Right renal pelvis (tissue), 4 donors: ENCODE measurements at places on chromosomes 5 and 9.
A peak's percentile ranks its signal among the peaks of the same experiment; 100 is the strongest.

GRCh38 chr5:154508114-154508513 lies 30.1 kb upstream of the HAND1 start:
- DNase-seq, result no peak

DNA sequence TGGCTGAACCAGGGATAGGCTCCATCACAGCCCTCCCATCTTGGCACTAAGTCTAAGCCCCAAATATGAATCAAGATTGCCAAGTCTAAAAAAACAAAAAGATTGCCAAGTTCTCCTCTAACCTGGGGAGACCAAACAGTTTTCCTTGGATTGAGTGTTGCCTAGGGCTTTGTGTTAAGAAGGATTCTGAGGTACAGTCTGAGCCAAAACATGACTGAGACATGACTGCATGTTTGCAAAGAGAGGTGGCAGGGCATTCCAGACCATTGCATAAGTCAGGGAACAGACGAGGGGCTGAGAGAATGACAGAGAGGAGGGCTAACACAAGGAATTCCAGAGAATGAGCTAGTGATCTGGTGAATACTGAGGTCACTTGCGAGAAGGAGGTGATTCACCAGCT lies 11.4 kb downstream of the LAMC3 start:
- DNase-seq, result no peak

- DNase-seq, result no peak
Measured at GRCh38 chr5:57665146-57665936, 182.7 kb upstream of the ACTBL2 start.

GRCh38 chr5:74235552-74235951 lies 405.0 kb downstream of the ENC1 start:
- DNase-seq, result no peak

- no peak for DNase-seq
Measured at GRCh38 chr5:151718153-151718552, 31.4 kb upstream of the SPARC start.

- peak; percentile 61 for DNase-seq
Measured at GRCh38 chr5:36743891-36744772, 132.4 kb upstream of the NIPBL start.

GRCh38 chr5:137231540-137231939 lies 267.6 kb downstream of the SPOCK1 start:
- no peak for DNase-seq

DNA sequence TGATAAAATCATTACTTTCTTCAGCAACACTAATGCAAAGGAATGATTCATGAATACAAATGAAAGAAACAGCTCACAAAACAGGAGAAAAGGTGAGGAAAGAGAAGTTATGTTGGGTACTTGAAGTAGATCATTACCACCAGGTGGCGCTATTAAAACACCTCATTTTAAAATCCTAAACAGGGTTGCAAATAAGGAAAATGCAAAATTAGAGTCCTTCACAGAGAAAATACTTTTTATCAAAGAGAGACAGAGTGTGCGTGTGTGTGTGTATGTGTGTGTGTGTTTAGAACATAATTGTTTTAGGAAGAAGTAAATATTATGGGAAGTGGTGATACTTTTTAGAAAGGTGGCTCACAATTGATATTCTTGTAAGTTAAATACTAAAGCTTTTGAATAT lies 49.5 kb upstream of the CD180 start:
- DNase-seq, result peak; percentile 78

GRCh38 chr9:121105531-121105930 lies 30.8 kb downstream of the CNTRL start:
- no peak for DNase-seq

GRCh38 chr5:13632676-13633075 lies 311.8 kb downstream of the DNAH5 start:
- no peak for DNase-seq

DNA sequence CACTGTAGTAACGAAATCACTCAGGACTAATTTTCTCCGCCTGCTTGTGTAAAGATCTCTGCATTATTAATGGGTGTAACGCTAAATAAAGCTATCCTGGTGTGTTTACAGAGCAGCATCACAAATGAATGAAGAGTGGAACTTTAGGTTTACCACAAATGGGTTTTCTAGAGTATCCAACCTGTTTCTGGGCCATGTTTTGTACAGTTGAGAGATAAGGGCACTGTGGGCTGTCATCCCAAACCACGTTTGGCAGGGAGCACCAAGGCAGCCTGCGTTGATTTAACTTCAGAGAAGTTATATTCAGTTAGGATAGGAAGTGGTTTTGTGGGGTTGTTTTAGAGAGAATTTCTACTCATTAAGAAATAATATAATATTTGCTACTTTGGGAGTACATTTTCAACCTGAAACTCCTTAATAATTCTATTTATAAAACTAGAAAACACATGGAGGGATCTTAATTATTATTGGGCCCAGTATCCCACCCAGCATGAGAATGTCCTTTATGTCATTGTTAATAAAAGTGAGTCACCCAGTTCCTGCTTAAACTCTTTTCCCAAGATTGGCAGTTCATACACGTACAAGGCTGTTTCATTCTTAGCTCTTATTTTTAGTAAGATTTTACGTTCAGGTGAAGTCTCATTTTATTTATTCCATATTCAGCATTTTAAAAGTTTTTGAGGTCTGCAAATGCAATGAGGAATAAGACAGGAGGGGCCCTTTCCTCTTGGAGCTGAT lies 8.0 kb downstream of the KCNN2 start:
- DNase-seq, result no peak

- peak; percentile 38 for DNase-seq
Measured at GRCh38 chr9:96491079-96491879, 41.3 kb downstream of the HABP4 start.

GRCh38 chr5:35821513-35821912 lies 35.2 kb upstream of the IL7R start:
- DNase-seq, result no peak

- DNase-seq, result no peak
Measured at GRCh38 chr5:179901462-179901861, 6.2 kb downstream of the TBC1D9B start.

GRCh38 chr5:1709171-1709803 lies 90.3 kb downstream of the MRPL36 start:
- DNase-seq, result peak; percentile 8

- DNase-seq, result no peak
Measured at GRCh38 chr9:29637471-29638237, 2064.4 kb upstream of the C9orf72 start.

DNA sequence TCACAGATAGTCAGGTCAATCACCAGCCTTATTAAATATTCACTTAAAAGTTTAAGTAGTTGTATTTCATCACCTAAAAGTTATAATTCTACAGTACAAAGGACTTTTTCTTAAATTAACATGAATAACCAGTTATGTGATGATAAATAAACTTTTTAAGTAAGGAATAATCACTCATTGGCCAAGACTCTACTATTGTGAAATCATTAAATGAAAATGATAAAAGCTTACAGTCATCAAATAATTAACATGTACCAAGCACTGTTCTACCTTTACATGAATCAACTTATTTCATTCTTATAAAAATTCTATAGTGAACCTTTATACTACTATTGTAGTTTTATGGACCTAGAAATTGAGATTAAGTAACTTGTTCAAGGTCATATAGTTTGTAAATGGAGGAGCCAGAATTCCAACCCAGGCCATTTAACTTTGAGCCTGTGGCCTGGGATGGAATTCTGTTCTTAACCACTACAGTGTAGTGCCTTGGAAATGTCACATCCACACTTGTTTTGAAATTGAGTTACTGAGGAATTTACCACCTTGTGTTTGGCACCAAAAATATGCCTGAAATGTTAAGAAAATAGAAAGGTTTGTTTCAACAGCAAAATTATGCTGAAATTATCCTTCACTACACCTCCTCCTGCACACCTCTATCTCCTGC lies 32.8 kb upstream of the MSANTD3 start:
- DNase-seq, result no peak

DNA sequence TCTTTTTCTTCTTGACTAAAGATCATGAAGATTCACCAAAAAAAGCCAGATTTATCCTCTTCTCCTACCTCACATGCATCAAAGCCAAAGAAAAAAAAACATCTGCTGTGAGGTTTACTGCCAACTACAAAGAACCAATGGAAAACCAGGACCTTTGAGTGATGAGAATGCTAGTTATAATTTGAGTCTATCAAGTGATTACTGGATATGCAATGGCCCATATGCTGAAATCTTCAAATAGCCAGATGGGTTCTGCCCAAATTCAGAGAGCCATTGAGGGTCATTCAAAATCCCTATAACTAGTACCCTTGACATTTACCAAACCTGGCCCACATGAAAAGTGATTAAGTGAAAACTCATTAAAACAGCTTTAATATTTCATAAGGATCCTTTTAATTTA lies 78.4 kb upstream of the ACO1 start:
- no peak for DNase-seq
